Left lung (tissue), 14 donors: ENCODE measurements at places on chromosomes 4 and X. TPM values are rescaled to one million over a fixed set of nuclear protein-coding genes. Genes with fewer than 3 reads are reported as not detected.

- H3K27ac ChIP-seq = no peak overlapping the region
- DNase-seq = no peak
- H3K4me1 ChIP-seq = no peaks in the 10 kb centered on the region
- H3K4me3 ChIP-seq = no peak overlapping the region
- no peaks in the 10 kb centered on the region for H3K36me3 ChIP-seq
- no peaks in the 10 kb centered on the region for H3K27me3 ChIP-seq
Measured at GRCh38 chrX:79482686-79483085, 115.6 kb upstream of the ITM2A start.

DNA sequence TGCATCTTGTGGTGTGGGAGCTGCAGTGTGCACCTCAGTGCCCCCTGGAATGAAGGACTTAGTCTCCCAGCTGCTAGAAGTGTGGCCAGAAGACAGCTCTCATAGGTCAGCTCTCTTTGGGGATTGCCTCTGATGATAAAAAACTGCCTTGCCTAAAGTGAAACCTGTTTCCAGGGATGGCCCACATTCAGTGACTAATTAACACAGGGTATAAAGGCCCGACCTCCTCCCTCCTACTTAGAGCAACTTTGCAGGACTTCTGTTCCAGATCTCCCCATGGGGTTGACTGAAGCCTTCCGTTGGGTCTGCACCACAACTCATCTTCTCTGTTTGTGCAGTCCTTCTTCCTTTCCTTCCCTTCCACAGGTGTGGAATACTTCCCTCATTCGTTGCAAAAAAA lies 53.2 kb downstream of the SPINK2 start:
- no peak overlapping the region for H3K4me3 ChIP-seq
- no peaks in the 10 kb centered on the region for H3K36me3 ChIP-seq
- H3K4me1 ChIP-seq = peaks cover 16% of the 10 kb centered on the region
- no peak for DNase-seq

GRCh38 chr4:139859876-139860275 lies 194.3 kb downstream of the MGST2 start:
- H3K27ac ChIP-seq = no peak overlapping the region
- H3K36me3 ChIP-seq = no peaks in the 10 kb centered on the region

DNA sequence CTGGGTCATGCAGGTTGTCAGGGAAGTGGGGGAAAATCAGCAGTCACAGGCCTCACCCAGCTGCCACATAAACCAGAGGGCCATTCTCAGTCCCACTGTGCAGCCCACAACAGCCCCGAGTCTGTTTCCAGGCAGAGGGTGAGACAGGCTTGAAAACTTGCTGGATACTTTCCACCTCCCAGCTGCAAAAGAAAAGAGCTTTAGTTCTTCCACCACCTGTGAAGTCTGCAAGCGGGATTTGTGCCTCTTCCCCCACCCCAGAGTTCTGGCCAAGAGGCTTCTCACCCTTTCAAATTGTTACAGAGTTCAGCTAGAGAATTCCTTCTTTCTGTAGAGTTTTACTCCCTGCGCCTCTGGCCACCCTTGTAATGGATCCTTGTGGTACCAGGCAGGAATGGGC lies 115.5 kb upstream of the ZDHHC15 start:
- H3K4me1 ChIP-seq = no peaks in the 10 kb centered on the region
- DNase-seq = no peak
- no peak overlapping the region for H3K27ac ChIP-seq
- no peak overlapping the region for H3K4me3 ChIP-seq
- no peaks in the 10 kb centered on the region for H3K27me3 ChIP-seq
- no peaks in the 10 kb centered on the region for H3K36me3 ChIP-seq

DNA sequence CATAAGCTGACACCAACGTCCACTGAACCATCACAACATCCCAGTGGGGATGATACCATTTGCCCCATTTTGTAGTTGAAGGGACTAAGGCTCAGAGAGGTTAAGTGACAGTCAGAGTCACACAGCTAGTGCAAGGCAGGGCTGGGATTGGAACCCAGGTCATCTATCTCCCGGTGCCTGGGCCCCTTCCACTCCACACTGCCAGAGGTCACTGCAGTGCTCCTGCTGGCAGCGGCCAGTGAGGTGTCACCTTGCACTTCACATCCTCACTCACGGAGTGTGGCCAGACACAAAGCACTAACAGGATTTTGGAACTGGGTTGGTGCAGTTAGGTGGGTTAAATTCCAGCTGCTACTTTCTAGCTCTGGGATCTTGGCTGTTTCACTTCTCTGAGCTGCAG lies 118.7 kb downstream of the ENPP6 start:
- no peaks in the 10 kb centered on the region for H3K27me3 ChIP-seq
- no peaks in the 10 kb centered on the region for H3K36me3 ChIP-seq
- no peak for DNase-seq
- H3K27ac ChIP-seq = no peak overlapping the region
- peaks cover 16% of the 10 kb centered on the region for H3K4me1 ChIP-seq

GRCh38 chrX:44705817-44706551 lies 137.8 kb upstream of the DUSP21 start:
- no peak overlapping the region for H3K27ac ChIP-seq
- no peaks in the 10 kb centered on the region for H3K36me3 ChIP-seq
- no peak for DNase-seq
- no peaks in the 10 kb centered on the region for H3K4me1 ChIP-seq
- H3K27me3 ChIP-seq = no peaks in the 10 kb centered on the region

DNA sequence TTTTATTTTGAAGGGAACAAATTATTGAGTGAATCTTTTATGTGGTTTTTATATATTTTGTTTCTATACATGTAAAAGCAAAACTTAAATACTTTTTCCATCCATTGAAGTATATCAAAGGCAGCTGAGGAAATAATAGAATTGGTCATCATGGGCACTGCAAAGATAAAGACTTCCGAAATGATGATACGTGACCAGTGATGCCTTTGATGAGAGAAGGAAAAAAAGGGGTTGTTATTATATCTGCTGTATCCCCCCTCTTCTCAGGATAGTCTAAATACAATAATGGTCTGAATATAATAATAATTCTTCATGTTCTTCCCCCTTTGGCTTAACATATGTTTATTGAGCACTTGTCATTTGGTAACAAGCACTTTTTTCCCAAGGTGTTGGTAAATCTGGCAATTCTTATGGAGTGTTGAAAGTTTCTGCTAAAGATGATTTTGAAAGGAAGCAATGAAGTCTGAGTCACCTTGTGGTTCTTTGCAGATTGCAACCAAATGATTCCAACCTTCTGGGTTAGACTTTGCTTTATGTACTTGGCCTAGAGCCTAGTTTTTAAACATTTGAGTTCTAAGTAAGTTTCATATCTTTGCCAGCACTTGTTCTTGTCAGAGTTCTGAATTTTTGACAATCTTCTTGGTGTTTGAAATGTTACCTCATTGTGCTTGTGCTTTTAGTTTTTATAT lies 60.8 kb downstream of the USP9X start:
- DNase-seq = no peak
- H3K4me3 ChIP-seq = no peak overlapping the region

GRCh38 chr4:89998469-89999011 lies 103.9 kb downstream of the MMRN1 start:
- no peak overlapping the region for H3K27ac ChIP-seq
- no peak for DNase-seq
- H3K27me3 ChIP-seq = no peaks in the 10 kb centered on the region
- no peak overlapping the region for H3K4me3 ChIP-seq
- no peaks in the 10 kb centered on the region for H3K36me3 ChIP-seq

DNA sequence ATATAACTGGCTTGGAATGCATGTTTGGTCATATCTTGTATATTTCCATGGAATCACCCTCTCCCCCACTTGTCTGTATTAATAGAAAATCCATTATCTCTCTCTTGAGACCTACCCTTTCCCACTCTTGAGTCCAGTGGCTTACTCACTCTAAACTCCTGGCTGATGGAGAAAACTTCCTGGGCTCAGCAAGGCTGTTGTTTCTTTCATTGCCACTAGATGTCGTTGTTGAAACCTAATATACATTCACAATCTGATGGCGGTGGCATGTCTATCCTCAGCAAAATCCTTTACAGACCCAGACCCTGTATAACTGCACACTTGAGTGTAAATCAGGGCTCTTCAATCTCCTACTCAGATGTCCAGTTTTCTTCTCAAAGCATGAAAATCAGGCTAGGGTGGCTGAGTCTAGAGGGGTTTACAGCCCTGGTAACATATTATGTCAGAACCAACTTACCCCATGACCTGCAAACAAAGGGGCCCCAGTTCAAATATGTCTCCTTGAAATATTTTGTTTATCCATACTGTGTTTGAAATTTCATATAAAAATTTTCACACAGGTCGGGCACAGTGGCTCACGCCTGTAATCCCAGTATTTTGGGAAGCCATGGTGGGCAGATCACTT lies 70.0 kb upstream of the FAM241A start:
- no peaks in the 10 kb centered on the region for H3K4me1 ChIP-seq
- no peaks in the 10 kb centered on the region for H3K27me3 ChIP-seq

CT47B1 gene
- not detected for total RNA-seq

DEFB131A gene
- not detected for total RNA-seq

CT45A10 gene
- total RNA-seq = not detected

NRK gene
- total RNA-seq = 16.1 TPM

CRMP1 gene
- total RNA-seq = 5.2 TPM

GUCY1A1 gene
- 78.0 TPM for total RNA-seq

FRAS1 gene
- 15.3 TPM for total RNA-seq

PAK3 gene
- total RNA-seq = 3.1 TPM
